ENCODE measurements at places on chromosomes 7 and 10. TPM values are rescaled to one million over a fixed set of nuclear protein-coding genes. Genes with fewer than 3 reads are reported as not detected.

Gene TFEC
- total RNA-seq: 0.28 TPM

Gene GNGT1
- total RNA-seq: not detected

Gene LIPK
- not detected for total RNA-seq

Gene CYP3A5
- total RNA-seq: not detected

Gene AFAP1L2
- total RNA-seq: 1.5 TPM

DNA sequence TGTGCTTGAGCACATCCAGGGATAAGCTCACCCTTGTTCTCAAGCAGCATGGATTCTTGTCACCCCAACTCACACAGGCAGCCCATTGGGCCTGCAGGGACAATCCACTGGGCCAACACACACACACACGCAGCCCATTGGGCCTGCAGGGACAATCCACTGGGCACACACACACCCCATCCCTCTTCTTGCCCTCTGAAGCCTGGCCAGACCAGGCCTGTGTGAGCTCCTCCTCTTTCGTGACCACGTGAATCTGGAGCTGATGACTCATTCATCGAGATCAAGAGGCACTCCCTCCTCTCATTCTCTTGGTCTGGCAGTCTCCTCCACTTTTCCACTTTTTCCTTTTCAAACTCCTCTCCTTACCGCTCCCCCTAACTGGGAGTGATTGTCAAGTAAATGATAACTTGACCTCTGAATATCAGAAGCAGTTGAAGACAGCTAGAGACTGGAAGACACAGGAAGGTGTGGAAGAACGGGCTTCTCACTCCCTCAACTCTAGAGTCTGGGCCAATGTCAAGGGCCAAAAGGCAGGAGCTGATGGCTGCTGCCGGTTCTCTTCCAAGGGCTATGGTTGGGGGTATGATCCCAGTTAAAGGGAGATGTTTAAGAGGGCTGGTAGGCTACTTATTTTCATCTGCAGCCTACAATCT, 89.7 kb downstream of the HIPK2 start:
- no peak overlapping the region for H3K27ac ChIP-seq
- H3K4me1 ChIP-seq: peaks cover 20% of the 10 kb centered on the region
- DNase-seq: no peak

DNA sequence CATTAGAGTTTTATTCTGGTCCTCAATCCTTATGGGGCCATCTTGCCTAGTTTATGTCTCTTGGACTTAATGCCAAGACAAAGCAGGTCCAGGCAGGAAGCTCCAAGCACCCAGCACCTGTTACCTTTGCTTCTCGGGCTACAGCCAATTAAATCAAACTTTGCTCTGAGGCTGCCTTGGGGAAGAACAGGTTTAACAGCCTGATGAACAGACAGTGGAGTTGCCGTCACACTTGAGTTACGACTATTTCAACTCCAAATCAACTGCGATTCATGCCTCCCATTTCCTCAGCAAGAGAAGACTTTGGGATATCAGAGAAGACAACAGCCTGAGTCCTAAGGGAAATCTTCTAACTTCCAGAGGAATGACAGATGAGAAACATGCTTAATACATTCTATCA, 62.2 kb downstream of the XPNPEP1 start:
- no peak overlapping the region for H3K27ac ChIP-seq
- peaks cover 47% of the 10 kb centered on the region for H3K36me3 ChIP-seq
- H3K4me3 ChIP-seq: no peak overlapping the region
- no peak for DNase-seq
- no peaks in the 10 kb centered on the region for H3K27me3 ChIP-seq

DNA sequence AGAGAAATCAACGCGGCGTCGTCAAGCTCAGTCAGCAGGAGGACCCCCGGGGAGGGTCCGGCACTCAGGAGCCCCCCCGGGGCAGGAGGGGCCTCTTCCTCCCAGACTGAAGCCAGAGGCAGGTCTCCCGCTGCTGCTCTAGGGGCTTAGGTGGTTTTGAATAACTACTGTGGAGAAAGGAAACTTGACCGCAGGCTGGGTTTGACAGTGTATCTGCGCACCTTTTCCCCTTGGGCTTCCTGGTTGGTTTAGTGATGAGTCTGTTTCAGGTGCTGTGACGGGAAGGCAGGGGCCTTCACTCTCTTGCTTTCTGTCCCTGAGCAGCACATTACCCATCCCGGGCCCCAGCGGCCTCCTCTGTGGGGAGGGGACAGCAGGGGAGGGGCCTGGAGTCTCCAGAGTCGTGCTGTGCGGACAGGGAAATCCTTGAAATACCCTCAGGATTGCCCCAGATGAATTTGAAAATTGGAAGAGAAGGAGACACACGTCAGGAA, 262.2 kb downstream of the ADARB2 start:
- H3K4me3 ChIP-seq: no peak overlapping the region
- H3K36me3 ChIP-seq: no peaks in the 10 kb centered on the region
- DNase-seq: no peak
- no peaks in the 10 kb centered on the region for H3K4me1 ChIP-seq
- no peak overlapping the region for H3K27ac ChIP-seq

GRCh38 chr10:89296220-89296648, 5.6 kb upstream of the IFIT2 start:
- H3K4me1 ChIP-seq: peaks cover 26% of the 10 kb centered on the region
- peaks cover 5% of the 10 kb centered on the region for H3K36me3 ChIP-seq
- H3K27ac ChIP-seq: no peak overlapping the region
- no peak for DNase-seq
- H3K4me3 ChIP-seq: no peak overlapping the region
- H3K27me3 ChIP-seq: peaks cover 31% of the 10 kb centered on the region
